ENCODE measurements at places on chromosomes 16 and 17.

DNA sequence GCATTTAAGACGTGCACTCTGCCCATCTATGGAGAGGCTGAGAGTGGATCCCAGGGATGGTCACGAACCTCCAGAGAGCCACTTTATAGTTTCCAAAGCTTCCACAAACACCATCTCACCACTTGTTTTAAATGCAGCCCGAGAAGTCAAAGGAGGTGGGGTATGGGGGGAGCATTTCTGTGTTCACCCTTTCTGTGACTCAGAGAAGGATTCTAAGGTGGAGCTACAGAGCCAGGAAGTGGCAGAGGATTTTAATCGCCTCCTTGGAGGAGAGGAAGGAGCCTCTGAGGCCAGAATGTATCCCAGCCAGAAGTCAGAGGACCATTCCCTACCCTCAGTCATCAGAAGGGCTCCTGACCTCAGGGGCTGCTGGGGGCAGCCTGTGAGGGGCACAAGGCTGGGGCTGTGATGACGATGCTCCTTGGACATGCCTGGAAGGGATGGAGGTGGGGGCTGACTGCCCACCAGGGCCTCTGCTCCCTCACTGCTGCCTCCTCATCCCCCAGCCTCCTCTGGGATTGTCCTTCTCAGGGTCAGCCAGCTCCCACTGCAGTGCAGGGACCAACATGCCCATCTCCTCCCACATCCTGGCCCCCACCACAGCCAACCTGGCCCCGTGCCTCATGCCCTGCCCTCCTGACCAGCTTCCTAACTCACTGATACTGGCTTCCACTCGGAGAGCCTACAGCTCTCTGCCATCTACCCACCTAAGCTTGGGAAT is 2.8 kb downstream of the XYLT2 start:
- no peak for DNase-seq

- DNase-seq: no peak
Observed at GRCh38 chr17:17684906-17685774, 3.9 kb downstream of the RAI1 start.

- DNase-seq: no peak
Observed at GRCh38 chr17:69268543-69269014, 40.0 kb upstream of the ABCA10 start.

DNA sequence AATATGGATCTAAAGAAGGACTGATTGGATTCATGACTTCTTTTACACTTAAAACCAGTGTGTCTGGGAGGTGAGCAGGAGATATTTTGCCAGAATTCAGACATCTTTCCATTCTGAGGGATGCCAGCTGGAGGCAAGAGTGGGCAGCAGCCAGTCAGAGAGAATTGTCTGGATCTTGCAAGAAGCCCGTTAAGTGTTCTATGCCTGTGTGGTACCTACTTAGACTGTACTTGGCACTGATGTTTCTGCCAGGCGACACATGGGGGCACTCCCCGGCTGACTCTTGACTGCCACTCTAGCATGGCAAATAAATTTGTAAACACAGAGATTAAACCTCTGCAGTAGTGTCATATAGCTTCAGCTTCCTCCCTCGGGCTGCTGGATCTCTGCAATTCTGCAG is 247.7 kb downstream of the UTP18 start:
- DNase-seq: no peak

- DNase-seq: no peak
Observed at GRCh38 chr17:43611230-43611969, 50.3 kb downstream of the MEOX1 start.

DNA sequence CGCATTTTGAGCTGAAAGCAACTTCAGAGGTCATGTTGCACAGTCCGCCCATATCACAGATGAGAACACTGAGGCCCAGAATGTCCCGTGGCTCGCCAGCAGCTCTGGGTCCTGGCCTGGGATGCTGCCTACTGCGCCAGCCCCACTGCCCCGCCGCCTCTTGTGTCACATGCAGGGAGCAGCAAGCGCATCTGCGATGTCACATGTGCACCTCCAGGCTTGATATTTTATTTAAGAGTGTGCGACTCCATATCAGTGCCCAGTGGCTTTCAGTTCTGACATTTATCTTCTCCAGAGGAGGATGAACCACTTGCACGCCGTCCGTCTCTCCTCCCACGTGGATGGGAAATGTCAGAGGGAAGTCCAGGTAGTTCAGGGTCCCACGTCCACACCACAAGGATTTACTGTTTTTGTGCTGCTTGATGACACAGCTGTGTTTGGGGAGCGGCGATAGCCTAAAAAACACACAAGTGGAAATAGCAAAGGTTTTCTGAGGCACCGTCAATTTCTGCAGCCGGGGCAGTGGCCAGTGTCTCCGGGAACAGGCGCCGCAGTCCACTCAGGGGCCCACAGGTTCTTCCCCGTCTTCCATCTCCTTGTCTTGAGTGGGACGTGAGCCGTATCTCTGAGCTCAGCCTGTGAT is 7.0 kb upstream of the RBFOX3 start:
- no peak for DNase-seq

DNA sequence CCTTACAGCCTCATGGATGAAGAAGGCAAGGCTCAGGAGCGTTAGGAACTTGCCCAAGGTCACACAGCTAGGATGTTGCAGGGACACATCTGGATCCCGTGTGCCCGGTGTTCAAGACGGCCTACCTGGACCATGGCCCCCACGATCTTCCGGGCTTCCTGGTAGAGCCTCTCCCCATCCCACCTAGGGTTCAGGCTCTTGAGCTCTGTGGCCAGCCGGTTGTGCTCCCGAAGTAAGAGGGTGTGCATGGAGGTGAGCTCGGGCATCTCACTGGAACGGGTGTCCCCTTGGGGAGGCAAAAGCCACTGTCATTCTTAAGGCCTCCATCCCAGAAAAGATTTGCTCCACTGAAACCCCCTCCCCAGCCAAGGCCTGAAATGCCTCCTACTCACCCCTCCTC is 5.3 kb downstream of the MPO start:
- no peak for DNase-seq

DNA sequence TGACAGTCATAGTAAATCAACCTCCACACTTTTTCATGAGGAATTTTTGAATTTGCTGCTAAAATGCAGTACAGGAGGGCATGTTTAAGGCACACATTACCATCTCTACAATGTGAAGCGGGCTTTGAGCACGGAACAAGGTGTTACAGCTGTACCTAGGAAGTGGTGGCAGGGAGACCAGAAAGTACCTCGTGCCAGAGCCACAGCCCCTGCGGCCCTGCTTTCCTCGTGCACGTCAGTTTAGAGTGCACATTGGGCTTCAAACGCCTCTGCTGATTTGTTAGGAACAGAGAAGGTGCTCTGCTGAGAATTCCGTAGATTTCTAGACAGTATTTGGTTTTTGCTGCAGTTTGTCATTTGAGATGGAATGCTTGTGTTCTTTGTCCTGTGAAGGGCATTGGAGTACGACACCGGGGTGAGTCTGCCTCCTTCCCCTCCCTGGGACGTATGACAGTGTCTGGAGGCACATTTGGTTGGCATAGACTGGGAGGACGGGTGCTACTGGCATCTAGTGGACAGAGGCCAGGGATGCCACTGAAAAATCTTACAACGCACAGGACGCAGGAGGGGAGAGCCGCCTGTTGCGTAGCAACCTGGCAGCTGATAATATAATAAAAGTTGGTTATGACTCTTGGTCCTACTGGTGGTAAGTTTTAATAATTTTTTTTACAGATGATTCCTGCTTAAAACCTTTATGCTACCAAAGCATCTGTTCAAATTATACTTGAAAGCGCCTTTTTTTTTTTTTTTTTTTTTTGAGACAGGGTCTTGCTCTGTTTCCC is 9.1 kb downstream of the FOXK2 start:
- DNase-seq: peak; percentile 35

GRCh38 chr17:1948517-1948825 is 76.7 kb downstream of the RTN4RL1 start:
- no peak for DNase-seq

- peak; percentile 83 for DNase-seq
Observed at GRCh38 chr17:64281962-64282752, 19.1 kb upstream of the TEX2 start.
